ENCODE measurements at places on chromosomes 5 and 9.

DNA sequence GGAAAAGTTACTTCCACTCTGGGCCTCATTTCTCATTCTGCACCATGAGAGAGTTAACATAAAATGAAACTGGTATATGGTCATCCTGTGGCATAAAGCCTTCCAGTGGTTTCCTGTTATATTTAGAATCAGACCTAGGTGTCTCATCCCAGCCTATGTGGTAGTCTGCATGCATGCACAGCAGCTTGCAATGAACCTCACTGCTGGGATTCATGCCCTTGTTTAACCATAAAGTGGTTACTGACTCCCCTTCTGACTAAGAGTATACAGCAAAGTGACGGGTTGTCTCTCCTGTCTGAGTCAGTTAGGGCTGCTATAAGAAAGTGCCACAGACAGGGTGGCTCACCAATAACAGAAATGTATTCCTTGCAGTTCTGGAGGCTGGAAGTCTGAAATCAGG, 14.7 kb upstream of the TDRD7 start:
- H3K27ac ChIP-seq = no peak overlapping the region
- no peaks in the 10 kb centered on the region for H3K4me1 ChIP-seq
- no peak for DNase-seq

GRCh38 chr5:13816126-13816525, 128.4 kb downstream of the DNAH5 start:
- H3K4me1 ChIP-seq = no peaks in the 10 kb centered on the region
- no peaks in the 10 kb centered on the region for H3K36me3 ChIP-seq
- no peaks in the 10 kb centered on the region for H3K27me3 ChIP-seq

- H3K27me3 ChIP-seq = no peaks in the 10 kb centered on the region
- H3K36me3 ChIP-seq = no peaks in the 10 kb centered on the region
- no peak overlapping the region for H3K27ac ChIP-seq
- H3K4me3 ChIP-seq = no peak overlapping the region
- no peak for DNase-seq
These were observed 11.9 kb upstream of the AQP7 start for GRCh38 chr9:33414268-33414667.

- peaks cover 12% of the 10 kb centered on the region for H3K4me1 ChIP-seq
- DNase-seq = no peak
- no peak overlapping the region for H3K27ac ChIP-seq
- H3K36me3 ChIP-seq = no peaks in the 10 kb centered on the region
- no peaks in the 10 kb centered on the region for H3K27me3 ChIP-seq
- H3K4me3 ChIP-seq = no peak overlapping the region
These were observed 221.9 kb downstream of the PDZD2 start for GRCh38 chr5:31860726-31861433.

GRCh38 chr5:58348996-58349728, 110.7 kb downstream of the PLK2 start:
- DNase-seq = no peak
- H3K4me3 ChIP-seq = no peak overlapping the region
- no peaks in the 10 kb centered on the region for H3K4me1 ChIP-seq
- H3K36me3 ChIP-seq = no peaks in the 10 kb centered on the region
- no peaks in the 10 kb centered on the region for H3K27me3 ChIP-seq

- H3K4me1 ChIP-seq = no peaks in the 10 kb centered on the region
- H3K27ac ChIP-seq = no peak overlapping the region
- H3K4me3 ChIP-seq = no peak overlapping the region
- H3K27me3 ChIP-seq = no peaks in the 10 kb centered on the region
These were observed 137.3 kb upstream of the PITX1 start for GRCh38 chr5:135171336-135171735.

GRCh38 chr9:129011170-129011569, 17.0 kb downstream of the SH3GLB2 start:
- no peak for DNase-seq
- peaks cover 4% of the 10 kb centered on the region for H3K36me3 ChIP-seq
- H3K27me3 ChIP-seq = no peaks in the 10 kb centered on the region
- H3K4me1 ChIP-seq = peaks cover 26% of the 10 kb centered on the region
- H3K4me3 ChIP-seq = no peak overlapping the region

- no peak overlapping the region for H3K27ac ChIP-seq
- no peaks in the 10 kb centered on the region for H3K4me1 ChIP-seq
- no peaks in the 10 kb centered on the region for H3K27me3 ChIP-seq
- H3K36me3 ChIP-seq = no peaks in the 10 kb centered on the region
These were observed 449.1 kb downstream of the PSAT1 start for GRCh38 chr9:78746010-78746409.

DNA sequence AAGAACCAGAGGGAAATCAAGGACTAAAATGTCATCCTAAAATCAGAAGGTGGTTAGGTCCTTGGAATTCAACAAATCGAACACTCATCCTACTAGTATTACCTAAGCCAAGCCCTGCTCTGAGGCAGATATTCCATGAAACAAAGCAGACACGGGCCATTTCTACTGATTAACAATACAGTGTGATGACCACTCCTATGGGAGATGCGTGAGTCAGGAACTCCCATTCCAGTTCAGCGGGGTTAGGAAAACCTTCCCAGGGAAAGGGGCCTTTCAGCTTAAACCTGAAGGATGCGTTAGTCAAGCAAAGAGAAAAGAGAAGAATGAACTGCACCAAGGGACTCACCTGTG, 117.8 kb upstream of the LHFPL2 start:
- H3K4me1 ChIP-seq = no peaks in the 10 kb centered on the region
- no peak overlapping the region for H3K27ac ChIP-seq
- H3K36me3 ChIP-seq = no peaks in the 10 kb centered on the region
- H3K4me3 ChIP-seq = no peak overlapping the region
- no peak for DNase-seq

- no peak for DNase-seq
- H3K27ac ChIP-seq = no peak overlapping the region
- H3K4me3 ChIP-seq = no peak overlapping the region
- H3K36me3 ChIP-seq = no peaks in the 10 kb centered on the region
These were observed 284.7 kb downstream of the GABRB2 start for GRCh38 chr5:161261668-161262323.

- H3K4me1 ChIP-seq = no peaks in the 10 kb centered on the region
- H3K36me3 ChIP-seq = no peaks in the 10 kb centered on the region
- no peak for DNase-seq
- H3K27me3 ChIP-seq = no peaks in the 10 kb centered on the region
These were observed 168.0 kb downstream of the GAPVD1 start for GRCh38 chr9:125429476-125430160.

- no peaks in the 10 kb centered on the region for H3K4me1 ChIP-seq
- DNase-seq = no peak
- H3K27ac ChIP-seq = no peak overlapping the region
- H3K4me3 ChIP-seq = no peak overlapping the region
- H3K36me3 ChIP-seq = no peaks in the 10 kb centered on the region
These were observed 60.6 kb downstream of the PAM start for GRCh38 chr5:102815540-102816332.

DNA sequence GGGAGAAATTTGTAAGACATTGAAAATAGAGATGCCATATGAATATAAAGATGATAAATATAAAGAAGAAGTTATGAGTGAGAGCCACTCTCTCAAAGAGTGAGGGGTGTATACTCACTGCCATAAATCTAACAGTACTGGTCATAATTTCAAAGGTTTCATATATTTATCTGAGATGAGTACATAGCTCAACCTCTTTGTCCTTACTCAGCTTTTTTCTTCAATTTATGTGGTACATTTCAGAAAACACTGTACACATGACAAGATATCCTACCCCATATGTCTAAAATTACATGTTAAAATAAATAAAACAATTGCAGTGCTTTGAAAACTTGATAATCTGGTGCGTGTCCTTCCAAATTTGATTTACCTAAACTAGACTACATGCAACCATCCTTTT, 5.2 kb upstream of the MCC start:
- no peak overlapping the region for H3K4me3 ChIP-seq
- no peak overlapping the region for H3K27ac ChIP-seq
- peaks cover 7% of the 10 kb centered on the region for H3K4me1 ChIP-seq
- no peaks in the 10 kb centered on the region for H3K27me3 ChIP-seq
- DNase-seq = no peak

DNA sequence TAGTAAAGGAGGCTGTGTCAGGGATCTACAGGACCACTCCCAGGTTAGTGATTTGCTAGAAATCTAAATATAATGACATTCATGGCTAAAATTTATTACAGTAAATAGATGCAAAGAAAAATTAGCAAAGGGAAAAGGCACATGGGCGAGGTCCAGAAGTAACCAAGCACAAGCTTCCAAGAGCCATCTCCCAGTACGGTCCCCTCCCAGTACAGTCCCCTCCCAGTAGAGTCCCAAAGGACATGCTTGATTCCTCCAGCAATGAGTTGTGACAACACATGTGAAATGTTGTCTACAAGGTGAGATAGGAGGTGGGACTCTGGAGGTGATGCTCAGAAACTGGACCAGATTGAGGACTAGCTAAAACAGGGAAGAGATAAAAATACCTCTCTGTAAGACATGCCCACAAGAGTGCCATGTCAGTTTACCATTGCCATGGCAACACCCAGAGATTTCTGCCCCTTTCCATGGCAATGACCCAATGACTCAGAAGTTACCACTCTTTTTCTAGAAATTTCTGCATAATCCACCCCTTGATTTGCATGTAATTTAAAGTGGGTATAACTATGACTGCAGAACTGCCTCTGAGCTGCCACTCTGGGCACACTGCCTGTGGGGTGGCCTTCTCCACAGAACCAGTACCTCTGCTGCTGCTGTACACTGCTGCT, 27.9 kb upstream of the CEMIP2 start:
- H3K27ac ChIP-seq = no peak overlapping the region
- H3K27me3 ChIP-seq = no peaks in the 10 kb centered on the region
- no peaks in the 10 kb centered on the region for H3K36me3 ChIP-seq
- H3K4me1 ChIP-seq = no peaks in the 10 kb centered on the region
- DNase-seq = no peak

GRCh38 chr5:71932131-71932654, 175.1 kb upstream of the MAP1B start:
- H3K27me3 ChIP-seq = no peaks in the 10 kb centered on the region
- H3K4me1 ChIP-seq = peaks cover 5% of the 10 kb centered on the region
- no peak for DNase-seq
- no peak overlapping the region for H3K4me3 ChIP-seq
- peak overlapping the region; percentile 63 for H3K27ac ChIP-seq

GRCh38 chr9:4192450-4192849, 107.4 kb downstream of the GLIS3 start:
- H3K4me1 ChIP-seq = no peaks in the 10 kb centered on the region
- H3K4me3 ChIP-seq = no peak overlapping the region
- no peak overlapping the region for H3K27ac ChIP-seq

GRCh38 chr5:43156388-43156787, 35.6 kb upstream of the NIM1K start:
- no peaks in the 10 kb centered on the region for H3K27me3 ChIP-seq
- DNase-seq = no peak
- H3K36me3 ChIP-seq = peaks cover under 1% of the 10 kb centered on the region

GRCh38 chr9:121607434-121608167, 43.8 kb upstream of the DAB2IP start:
- no peaks in the 10 kb centered on the region for H3K36me3 ChIP-seq
- H3K4me1 ChIP-seq = no peaks in the 10 kb centered on the region
- peaks cover 8% of the 10 kb centered on the region for H3K27me3 ChIP-seq
- no peak overlapping the region for H3K4me3 ChIP-seq
- H3K27ac ChIP-seq = peak overlapping the region; percentile 43

GRCh38 chr5:133129289-133129688, 77.5 kb downstream of the HSPA4 start:
- H3K27me3 ChIP-seq = no peaks in the 10 kb centered on the region
- DNase-seq = no peak
- no peak overlapping the region for H3K4me3 ChIP-seq
- no peaks in the 10 kb centered on the region for H3K36me3 ChIP-seq

- H3K27ac ChIP-seq = peak overlapping the region; percentile 29
- no peaks in the 10 kb centered on the region for H3K36me3 ChIP-seq
- H3K4me3 ChIP-seq = no peak overlapping the region
- H3K27me3 ChIP-seq = no peaks in the 10 kb centered on the region
- DNase-seq = peak; percentile 52
These were observed 77.5 kb upstream of the PANK3 start for GRCh38 chr5:168656633-168657032.

- no peak overlapping the region for H3K4me3 ChIP-seq
- H3K27ac ChIP-seq = no peak overlapping the region
- peaks cover 49% of the 10 kb centered on the region for H3K4me1 ChIP-seq
- H3K27me3 ChIP-seq = no peaks in the 10 kb centered on the region
- no peaks in the 10 kb centered on the region for H3K36me3 ChIP-seq
- DNase-seq = no peak
These were observed 59.5 kb downstream of the MVB12B start for GRCh38 chr9:126386088-126386487.

DNA sequence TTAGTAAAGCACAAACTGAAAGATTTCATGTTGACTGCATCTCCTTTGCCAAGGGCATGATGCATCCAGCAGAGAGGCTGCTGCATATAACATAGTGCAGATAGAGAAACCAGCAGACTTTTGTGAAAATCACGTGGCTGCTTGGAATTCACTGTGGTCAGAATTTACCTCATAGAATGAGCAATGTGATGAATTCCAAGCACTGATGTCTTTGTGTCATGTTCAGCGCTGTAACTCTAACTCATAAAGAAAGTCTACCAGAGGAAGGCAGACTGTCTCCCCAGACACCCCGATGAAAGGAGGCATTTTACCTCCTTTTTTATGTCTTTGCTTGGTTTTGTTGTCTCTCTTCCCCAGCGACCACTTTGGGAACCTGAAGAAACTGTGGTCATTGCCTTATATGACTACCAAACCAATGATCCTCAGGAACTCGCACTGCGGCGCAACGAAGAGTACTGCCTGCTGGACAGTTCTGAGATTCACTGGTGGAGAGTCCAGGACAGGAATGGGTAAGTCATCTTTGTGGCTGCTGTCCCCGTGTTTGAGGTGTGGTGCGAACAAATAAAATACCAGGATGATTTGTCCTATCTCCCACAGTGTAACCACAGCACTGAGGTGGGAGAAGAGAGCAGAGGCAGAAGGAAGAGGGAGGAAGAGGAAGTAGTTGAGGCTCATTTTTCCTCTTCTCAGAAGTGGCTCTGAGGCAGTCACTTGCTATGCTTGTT, 42.0 kb downstream of the ITK start:
- no peak for DNase-seq
- no peak overlapping the region for H3K27ac ChIP-seq
- no peaks in the 10 kb centered on the region for H3K4me1 ChIP-seq
- no peak overlapping the region for H3K4me3 ChIP-seq

DNA sequence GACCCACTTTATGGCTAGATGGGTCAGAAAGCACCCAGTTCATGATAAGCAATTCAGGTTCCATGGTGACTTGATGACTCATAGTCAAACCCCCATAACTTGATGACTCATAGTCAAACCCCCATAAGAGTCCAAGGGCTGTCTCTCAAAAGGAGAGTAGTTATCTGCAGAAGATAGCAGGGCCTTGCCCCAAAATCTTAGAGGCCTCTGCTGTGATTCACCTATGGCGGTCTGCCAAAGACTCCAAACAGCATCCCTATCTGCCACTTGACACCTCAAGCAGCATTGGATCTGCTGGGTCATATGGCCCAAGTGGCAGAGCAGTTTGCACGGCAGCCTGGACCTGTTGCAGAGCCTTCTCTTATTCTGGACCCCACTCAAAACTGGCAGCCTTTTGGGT, 395.2 kb upstream of the KIF2A start:
- H3K4me1 ChIP-seq = no peaks in the 10 kb centered on the region
- no peak overlapping the region for H3K4me3 ChIP-seq
- H3K27ac ChIP-seq = no peak overlapping the region
- H3K27me3 ChIP-seq = no peaks in the 10 kb centered on the region
- no peaks in the 10 kb centered on the region for H3K36me3 ChIP-seq

Measured in tibial nerve (tissue), 4 donors.